ENCODE measurements at places on chromosomes 1 and 21.

DNA sequence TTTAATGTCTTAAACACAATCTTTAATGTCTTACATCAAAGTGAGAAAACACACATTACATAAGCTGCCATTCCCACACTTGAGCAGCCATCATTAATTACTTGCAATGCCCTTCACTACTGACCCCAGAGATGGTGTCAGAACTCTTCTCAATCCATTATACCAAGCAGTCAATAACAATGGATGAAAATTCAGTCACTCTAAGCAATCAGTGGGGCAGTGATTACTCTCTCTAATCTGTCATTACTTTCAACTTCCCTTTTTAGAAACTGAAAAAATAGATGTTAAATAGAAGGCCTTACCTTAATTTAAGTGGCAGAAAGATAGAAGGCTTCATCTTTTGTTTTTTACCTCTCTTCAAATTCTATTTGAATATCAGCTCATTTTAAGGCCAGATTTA lies 9.7 kb upstream of the FRRS1 start:
- DNase-seq, result no peak

DNA sequence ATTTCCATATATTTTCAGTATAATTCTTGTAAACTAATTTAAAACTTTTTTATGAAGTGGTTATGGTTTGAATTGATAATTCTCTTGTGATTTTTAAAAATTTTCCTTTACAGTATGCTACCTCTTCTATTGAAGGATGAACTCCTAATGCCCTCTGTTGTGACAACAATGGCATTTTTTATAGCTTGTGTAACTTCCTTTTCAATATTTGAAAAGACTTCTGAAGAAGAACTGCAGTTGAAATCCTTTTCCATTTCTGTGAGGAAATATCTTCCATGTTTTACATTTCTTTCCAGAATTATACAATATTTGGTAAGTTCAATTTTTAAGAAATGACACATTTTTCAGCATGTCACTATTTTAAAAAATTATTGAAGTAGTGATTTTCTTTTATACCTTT lies 61.4 kb downstream of the ALG6 start:
- DNase-seq, result no peak

GRCh38 chr1:86912281-86912900 lies 1.5 kb downstream of the SELENOF start:
- no peak for DNase-seq

DNA sequence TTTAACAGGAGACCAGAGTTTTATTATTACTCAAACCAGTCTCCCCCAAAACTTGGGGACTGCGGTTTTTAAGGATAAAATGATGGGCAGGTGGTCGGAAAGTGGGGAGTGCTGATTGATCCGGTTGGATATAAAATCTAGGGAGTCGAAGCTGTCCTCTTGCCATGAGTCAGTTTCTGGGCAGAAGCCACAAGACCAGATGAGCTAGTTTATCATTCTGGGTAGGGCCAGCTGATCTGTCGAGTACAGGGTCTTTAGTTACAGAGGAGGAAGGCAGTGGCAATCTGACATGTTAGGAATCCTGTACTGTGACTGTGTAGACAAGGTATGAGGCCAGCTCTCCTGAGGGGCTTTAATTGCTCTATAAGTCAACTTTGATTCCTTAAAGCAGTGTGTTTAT lies 22.9 kb upstream of the FOXE3 start:
- DNase-seq, result no peak

GRCh38 chr1:91148641-91149069 lies 126.8 kb upstream of the ZNF644 start:
- no peak for DNase-seq

DNA sequence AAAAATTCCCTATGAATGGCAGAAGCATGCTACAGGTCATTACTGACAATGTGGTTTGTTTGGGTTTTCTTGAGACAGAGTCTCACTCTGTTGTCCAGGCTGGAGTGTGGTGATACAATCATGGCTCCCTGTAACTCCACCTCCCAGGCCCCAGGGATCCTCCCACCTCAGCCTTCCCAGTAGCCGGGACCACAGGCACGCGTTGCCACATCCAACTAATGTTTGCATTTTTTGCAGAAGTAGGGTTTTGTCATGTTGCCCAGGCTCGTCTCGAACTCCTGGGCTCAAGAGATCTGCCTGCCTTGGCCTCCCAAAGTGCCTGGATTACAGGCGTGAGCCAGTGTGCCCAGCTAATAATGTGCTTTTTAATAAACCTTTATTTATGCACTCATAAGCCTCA lies 259.1 kb downstream of the NFIA start:
- DNase-seq, result no peak

DNA sequence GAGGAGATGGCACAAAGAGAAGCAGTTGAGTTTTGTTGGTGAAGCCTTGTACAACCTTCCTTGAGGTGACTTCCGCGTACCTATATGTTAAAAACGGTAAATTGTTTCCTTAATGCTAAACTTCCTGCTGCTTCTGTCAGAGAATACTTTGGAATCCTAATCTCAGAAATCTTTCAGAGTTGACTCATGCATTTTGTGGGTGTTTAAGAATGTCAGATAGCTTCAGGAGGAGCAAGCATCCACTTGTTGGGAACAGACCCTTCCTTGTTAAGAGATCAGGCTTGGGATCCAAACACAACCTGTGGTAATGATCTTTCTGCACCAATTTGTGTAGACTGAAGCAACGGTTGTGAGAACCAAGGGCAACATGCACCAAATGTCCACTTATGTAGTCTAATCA lies 29.5 kb downstream of the AK4 start:
- DNase-seq, result no peak

DNA sequence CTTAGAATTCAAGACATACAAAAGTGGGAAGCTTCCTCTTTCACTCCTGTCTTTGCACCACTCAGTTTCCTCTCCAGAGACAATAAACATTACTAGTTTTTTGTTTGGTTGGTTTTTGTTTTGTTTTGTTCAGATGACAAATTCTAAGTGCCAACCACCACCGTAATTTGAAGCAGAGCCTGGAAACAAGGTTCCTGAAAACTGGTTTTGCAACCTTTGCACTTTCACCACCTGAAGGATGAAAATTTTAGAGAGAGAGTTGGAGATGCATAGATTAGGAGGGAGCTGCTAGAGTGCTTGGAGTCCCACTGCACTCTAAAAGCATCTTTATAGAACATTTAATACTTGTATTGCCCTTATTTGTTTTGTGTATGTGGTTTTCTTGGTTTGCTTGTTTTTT lies 20.2 kb upstream of the MGST3 start:
- DNase-seq, result no peak

DNA sequence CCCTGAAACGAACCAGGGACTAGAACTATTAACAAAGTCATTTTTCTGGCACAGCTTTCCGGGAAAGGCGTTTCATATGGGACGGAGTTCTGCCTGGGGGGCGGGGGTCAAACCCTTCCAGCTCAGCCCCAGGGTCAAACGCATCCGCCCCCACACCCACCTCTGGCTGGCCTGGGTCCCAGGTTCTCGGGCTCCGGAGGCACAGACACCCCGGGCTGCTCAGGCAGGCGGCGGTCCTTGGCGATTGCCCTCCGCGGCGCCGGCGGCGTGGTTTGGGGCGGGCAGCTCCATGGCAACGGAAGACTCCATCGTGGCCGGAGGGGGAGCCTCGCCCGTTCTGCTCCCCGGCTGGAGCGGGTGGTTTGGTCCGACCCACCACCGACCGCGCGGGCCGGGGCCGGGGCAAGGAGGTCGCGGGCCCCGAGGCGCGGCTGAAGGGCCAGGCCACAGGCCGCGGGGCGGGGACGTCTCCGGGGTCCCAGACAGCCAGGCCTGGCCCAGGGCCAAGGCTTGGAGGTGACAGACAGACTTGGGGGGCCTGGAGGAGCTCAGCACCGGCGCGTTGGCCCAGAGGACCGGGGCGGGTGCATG lies at the start of gene CFAP74:
Gene CFAP74 (minus strand): TSS at position 246 of the 591 bp plus-strand sequence. CDS start 12,830 bp downstream, outside the sequence.
- DNase-seq, result no peak

Measured in stimulated activated CD8-positive, alpha-beta memory T cell treated with anti-CD3 and anti-CD28 coated beads, Interleukin-12 subunit alpha, Interleukin-12 subunit beta, amount 100 ng/mL, for 4 hours (primary cell).